ENCODE measurements at places on chromosomes 12 and 14.

DNA sequence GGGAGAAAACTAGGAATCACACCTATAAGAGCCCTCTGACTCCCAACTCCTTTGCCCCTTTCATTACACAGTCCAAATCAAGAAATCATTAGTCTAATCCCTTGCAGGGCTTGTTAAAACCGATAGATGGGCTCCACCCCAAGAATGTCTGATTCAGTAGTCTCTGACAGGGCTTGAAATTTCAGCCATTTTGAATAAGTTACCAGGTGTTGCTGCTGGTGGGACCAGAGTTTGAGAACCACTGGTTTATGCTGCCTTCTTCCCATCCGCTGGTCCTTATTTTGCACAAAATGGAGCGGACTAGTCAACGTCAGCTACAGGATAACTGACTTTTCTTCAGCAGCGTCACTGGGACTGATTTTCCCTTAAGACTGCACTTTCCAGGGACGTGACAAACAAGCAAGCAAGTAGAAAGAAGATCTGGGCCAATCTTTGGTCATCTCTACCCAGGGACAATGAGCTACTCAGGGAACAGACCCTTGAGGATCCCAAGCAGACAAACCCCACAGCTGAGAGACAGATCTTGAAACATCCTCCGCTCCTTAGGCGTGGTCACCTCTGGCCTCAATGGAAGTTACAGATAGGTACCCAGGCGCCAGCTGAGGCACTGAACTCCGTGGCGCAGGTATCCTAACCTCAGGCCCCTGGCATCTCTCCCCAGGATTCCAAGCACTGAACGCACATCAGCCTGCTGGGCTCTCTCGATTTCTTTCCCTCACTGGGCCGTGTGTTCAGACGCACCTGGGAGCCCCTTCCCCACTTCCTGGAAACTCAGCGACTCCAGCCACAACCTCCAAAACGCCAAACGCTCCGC is 900 bp downstream of the KCTD10 start:
- DNase-seq = no peak

- DNase-seq = peak; percentile 84
These were observed 50.7 kb downstream of the TPCN1 start for GRCh38 chr12:113271853-113272561.

DNA sequence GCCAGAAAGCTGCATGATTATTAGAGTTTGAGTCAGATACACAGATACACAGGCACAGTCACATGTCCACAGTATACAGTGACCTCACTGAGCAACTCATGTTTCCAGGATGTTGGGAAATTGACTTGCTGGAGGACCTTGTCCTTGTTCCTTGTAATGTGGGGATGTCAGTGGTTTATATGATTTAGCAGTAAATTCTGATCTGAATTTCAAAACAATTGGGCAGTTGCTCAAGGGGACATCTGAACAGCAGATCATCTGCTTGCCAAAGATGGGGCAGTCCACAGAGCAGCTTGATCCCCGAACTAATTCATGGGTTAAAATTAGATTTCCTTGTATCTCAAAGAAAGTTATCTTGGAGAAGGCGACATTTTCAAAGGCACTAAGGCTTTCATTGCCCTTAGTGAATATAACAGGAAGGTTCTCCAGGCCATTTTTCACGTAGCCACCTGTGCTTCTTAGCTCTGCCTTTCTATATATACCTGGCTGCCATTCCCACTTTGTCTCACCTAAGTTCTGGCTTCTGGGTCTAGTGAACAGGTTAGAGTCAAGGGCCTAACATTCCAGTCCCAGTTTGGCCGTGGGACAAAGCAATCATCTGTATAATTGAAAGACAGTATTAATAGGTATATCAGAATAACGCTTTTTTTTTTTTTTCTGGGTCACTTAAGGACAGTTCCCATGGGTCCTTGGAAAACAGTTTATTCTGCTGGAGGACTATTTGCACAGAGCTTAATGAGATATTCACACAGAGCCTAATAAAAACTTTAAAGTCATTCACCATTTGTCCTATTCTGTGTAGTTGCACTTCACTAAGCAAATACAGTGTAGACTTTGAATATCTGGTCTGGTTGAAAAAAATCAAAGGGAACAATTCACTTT is 64.9 kb upstream of the STRN3 start:
- peak; percentile 96 for DNase-seq

DNA sequence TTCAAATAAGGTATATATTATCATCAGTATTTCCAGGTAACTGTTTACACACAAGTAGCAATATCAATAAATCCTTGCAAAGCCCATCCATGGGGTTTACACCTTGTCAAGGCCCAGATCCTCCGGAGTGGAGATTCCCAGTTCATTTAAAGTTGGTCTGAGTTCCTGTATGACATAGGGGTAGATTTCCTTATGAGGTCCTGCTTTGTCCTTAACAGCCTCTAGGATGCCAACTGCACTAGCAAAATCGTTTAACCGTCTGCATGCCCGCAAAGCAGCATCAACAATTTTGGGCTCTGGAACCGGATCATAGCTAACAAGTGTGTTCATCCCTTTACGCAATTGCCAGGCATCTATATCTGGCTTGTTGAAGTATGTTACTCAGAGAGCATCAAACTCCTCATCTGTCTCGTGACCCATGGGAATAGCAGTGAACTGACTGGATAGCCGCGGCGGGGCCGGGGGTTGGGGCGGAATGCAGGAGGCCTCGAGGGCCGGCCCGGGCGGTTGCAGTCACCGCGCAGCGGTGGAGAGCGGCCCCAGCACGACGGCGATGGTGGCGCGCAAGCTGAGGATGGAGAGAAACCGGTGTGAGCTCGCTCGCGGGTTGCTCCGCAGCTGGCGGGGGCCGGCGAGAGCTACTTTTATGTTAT is 30.6 kb upstream of the FBXO34 start:
- DNase-seq = peak; percentile 57

GRCh38 chr14:34874386-34875030 is 652 bp downstream of the BAZ1A start:
- DNase-seq = peak; percentile 70

GRCh38 chr14:96410119-96410518 is 18.2 kb downstream of the AK7 start:
- no peak for DNase-seq

GRCh38 chr14:90720336-90720735 is 95.9 kb downstream of the TTC7B start:
- peak; percentile 41 for DNase-seq

DNA sequence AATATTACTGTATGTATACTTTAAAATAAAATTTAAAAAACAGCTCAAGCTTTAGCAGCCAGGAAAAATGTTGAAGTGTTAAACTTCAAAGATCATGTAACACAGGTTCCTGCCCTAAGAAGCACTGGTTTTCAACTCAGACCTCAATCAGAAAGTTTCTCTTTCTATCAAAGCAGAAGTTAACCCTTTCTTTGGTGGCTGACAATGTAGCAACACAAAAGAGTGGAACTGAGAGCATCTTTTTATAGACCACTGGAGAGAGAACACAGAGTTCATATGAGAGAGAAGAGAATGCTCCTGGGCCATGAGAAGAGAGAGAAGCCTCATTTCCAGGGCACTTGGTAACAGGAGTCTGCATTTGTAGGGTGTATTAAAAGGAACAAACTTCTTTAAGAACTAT is 42.2 kb upstream of the KTN1 start:
- DNase-seq = no peak

- peak; percentile 88 for DNase-seq
These were observed 179.9 kb upstream of the EEA1 start for GRCh38 chr12:93108985-93109384.

DNA sequence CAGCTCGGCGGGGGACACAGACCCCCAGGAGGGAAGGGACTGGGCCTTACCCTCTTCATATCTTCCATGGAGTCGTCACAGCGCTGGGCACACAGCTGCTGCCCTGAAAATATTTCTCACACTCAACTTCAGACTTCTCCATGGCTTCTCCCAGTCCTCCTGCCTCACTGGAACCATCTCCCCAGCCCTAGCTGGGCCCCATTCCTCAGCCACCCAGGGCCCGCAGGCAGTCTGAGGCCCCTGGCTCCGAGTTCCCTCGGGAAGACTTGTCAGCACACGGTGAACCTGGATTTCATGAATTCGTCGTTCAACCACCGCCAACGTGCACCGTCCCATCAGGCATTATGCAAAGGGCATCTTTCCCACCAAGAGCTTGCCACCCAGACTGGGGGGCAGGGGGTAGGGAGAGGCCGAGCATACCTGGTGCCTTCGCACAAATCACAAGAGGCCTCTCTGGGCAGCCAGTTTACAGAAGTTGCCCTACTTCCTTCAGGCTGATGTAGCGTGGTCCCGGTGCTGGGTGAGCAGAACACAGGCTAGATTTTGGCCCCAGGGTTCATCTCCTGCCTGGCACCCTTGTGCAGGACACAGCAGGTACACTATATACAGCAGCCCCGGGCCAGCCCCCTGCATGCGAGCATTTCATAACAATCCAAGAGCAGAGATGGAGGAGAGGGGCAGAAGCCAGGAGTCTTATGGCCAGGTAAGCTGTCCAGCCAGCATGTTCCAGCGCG is 44.2 kb downstream of the LTBP2 start:
- no peak for DNase-seq

DNA sequence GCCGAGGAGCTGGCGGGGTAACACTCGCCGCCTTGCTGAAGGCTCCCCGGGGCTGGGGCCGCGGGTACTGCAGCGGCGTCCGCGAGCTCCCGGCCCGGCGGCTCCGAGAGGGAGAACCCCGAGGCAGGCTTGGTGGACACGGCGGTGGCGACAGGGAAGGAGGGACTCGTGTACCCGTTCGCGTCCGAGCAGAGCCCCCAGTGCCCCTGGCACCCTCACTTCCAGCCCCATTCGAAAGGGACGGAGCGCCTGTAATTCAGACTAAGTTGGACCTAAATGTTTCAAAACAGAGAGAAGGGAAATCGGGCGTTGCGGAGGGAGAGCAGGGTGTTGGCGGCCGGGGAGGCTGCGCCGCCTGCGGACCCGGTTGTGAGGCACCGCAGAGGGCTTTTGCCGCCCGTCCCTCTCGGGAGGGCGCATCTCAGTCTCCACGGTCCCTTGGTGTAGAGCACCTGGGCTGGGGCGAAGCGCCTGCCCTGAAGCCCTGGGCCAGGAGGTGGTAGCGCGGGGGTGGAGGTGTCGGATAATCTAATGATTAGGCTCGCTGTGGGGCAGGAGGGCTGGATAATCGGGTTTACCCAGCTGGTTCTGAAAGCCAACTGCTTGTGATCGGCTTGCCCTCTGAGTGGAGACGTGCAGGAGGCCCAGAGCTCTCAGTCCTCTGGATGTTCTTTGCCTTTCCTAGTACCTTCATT is 771 bp downstream of the DAAM1 start:
- DNase-seq = peak; percentile 39

DNA sequence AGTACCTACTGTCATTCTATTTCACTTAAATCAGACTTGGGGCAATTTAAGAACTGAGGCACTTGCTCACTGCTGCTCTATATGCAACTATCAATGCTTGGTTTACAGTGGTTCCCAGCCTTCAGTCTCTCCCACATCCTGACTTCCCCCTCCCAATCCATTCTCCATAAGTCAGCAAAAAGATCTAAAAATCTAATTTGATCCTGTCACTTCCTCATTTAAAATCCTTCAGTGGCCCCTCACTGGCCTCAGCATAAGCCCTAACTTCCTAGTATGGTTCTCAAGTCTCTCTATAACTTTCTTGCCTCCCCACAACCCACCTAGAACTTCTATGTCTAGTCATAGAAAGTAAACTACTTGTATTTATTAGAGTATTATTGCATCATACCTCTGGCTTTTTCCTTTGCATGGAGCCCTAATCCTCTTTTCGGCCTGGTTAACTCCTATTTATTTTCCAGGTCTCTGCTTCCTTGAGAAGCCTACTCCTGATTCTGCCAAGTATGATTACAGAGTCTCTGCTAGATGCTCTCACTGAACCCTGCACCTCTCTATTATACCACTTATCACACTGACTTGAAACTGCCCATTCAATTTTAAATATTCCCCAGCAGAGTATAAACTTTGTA is 130.6 kb downstream of the RALGAPA1 start:
- no peak for DNase-seq

DNA sequence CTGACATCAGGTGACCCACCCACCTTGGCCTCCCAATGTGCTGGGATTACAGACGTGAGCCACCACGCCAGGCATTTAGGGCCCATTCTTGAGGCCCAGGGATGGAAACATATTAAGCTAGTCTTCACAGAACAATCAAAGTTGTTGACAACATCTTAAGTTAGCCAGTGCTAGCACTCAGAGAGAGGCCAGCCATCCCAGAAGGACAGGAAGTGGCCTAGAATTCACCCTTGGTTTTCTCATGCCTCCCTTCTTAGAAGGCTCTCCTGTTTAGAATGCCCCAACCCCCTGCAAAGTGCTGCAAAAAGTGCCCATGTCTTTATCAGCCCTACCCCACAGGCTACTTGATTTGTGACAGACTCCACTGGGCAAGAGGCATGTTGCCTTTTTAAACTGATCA is 12.1 kb upstream of the OR6J1 start:
- peak; percentile 48 for DNase-seq

- DNase-seq = peak; percentile 3
These were observed 87.5 kb upstream of the MON2 start for GRCh38 chr12:62379026-62379722.

DNA sequence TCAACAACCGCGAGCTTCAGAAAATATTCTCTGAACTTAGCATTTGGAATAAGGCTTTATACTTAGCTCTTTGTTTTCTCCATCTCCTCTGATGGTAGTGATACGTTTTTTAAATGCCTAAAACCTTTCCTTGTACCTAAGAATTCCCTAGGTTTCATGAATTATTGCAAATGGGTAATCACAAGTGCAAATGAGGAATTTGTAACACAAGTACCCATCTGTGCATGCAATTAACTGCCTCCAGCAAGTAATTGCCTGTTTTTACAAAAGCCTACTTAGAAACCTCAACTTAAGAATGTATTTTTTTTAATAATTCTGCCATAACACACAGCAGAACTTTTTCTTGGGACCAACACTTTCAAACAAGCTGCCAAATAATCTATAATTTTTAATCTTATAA is 149.2 kb downstream of the PHLDA1 start:
- DNase-seq = no peak

- DNase-seq = peak; percentile 45
These were observed 136.3 kb downstream of the AEBP2 start for GRCh38 chr12:19575337-19576243.

DNA sequence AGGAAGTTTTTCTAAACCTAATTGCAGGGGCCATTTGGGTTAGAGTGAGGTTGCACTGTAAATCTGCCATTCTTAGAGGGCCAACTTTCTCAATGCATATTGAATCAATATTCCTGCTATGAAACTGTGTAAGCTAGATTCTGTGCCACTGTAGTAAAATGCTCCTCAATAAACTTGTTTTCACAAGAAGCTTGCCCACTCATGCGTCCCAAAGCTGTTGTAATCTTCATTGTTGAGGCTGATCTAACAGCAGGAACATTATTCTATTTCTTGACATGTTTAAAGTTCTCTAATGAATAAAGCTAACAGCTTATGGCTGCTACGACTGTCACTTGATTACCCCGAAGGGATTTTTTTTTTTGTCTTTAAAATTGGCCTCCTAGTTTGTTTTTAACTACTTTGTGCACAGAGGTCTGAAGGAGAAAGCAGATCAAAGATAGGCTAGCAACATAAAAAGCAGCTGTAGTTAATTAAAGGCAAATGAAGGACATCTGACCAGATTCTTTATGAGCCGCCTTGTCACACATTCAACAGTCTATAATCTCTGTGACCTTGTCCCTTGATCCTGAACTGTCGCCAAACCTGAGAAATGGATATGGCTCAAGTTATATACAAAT is 243.7 kb downstream of the PAX9 start:
- DNase-seq = no peak

- DNase-seq = peak; percentile 49
These were observed 65.3 kb downstream of the FOXN3 start for GRCh38 chr14:89351516-89352404.
